Colonic mucosa (tissue), 4 donors: ENCODE measurements at places on chromosomes 2 and 18. TPM values are rescaled to one million over a fixed set of nuclear protein-coding genes. Genes with fewer than 3 reads are reported as not detected.
A peak's percentile ranks its signal among the peaks of the same experiment; 100 is the strongest.

DNA sequence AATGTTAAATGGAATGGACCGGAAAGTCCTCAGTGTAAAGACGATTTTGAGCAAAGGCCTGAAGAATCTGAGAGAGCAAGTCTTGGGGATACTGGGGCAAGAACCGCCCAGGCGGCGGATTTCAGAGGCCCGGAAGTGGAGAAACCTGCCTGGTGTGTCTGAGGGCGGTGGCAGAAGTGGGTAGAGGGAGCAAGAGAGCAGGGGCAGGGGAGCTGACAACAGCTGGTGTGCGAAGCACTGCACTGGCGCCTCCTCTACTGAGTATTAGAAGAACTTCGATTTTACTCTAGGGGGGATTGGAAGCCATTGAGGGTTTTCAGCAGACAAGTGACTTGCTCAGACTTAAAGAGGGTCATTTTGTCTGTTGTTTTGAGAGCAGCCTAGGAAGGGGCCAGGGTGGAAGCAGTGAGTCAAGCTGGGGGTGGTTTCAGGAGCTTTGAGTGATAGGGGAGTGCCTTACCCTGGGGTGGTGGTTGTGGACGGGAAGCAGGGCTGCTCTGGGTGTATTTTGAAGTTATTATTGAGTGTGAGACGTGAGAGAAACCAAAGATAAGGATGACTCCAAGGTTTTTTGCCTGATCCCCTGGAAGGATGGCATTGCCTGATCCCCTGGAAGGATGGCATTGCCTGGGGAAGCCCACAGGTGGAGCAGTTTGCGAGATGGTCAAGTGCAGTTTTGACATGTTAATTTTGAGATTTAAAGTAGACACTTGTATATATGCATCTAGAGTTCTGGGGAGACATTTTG, 52.5 kb downstream of the ZNF236 start:
- no peaks in the 10 kb centered on the region for H3K4me1 ChIP-seq
- no peak overlapping the region for H3K4me3 ChIP-seq
- DNase-seq: no peak
- no peak overlapping the region for H3K27ac ChIP-seq

DNA sequence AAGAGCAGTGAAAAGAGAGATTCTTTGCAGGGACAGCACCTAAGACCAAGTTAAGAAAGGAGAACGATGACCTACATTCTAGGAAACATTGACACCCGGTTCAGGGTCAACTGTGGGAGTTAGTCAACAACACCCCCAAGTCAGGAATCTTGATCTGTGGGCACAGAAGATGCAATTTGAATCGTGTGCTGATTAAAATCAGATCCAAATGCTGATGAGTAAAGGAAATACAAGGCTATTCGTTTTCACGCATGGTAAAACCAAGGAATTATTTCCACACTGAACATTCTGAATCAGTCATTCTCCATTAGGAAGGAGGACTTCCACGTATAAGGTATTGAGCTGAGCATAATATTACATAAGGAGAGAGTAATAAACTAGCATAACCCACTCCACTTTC, 124.2 kb downstream of the COPS8 start:
- no peaks in the 10 kb centered on the region for H3K36me3 ChIP-seq
- H3K27ac ChIP-seq: no peak overlapping the region
- no peak for DNase-seq
- H3K27me3 ChIP-seq: no peaks in the 10 kb centered on the region
- H3K4me3 ChIP-seq: no peak overlapping the region
- no peaks in the 10 kb centered on the region for H3K4me1 ChIP-seq

- H3K4me3 ChIP-seq: no peak overlapping the region
- DNase-seq: no peak
- no peaks in the 10 kb centered on the region for H3K36me3 ChIP-seq
- no peaks in the 10 kb centered on the region for H3K4me1 ChIP-seq
Observed at GRCh38 chr2:39545957-39546356, 108.9 kb upstream of the MAP4K3 start.

DNA sequence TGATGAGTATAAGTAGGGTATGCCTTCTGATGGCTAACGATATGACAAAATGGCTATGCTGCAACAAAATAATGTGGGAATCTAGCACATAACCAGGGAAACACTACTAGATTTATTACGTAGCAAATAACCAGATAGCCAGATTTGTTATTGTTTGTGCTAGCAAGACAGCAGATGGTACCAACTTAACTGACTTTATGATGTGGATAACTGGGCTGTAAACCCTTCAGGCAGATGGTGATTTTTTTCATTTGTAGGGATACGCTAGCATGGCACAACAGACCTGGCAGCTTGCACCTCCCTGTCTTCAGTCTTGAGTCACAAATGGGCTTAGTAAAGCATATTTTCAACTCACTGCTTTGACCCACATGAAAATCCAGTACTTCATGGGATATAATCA, 48.7 kb downstream of the PRELID3A start:
- H3K27ac ChIP-seq: no peak overlapping the region
- H3K27me3 ChIP-seq: no peaks in the 10 kb centered on the region
- H3K4me3 ChIP-seq: no peak overlapping the region
- no peak for DNase-seq
- H3K4me1 ChIP-seq: no peaks in the 10 kb centered on the region

GRCh38 chr2:125167820-125168219, 1142.7 kb downstream of the CNTNAP5 start:
- no peaks in the 10 kb centered on the region for H3K4me1 ChIP-seq
- no peak overlapping the region for H3K27ac ChIP-seq
- H3K36me3 ChIP-seq: no peaks in the 10 kb centered on the region
- H3K27me3 ChIP-seq: no peaks in the 10 kb centered on the region
- no peak for DNase-seq
- H3K4me3 ChIP-seq: no peak overlapping the region

DNA sequence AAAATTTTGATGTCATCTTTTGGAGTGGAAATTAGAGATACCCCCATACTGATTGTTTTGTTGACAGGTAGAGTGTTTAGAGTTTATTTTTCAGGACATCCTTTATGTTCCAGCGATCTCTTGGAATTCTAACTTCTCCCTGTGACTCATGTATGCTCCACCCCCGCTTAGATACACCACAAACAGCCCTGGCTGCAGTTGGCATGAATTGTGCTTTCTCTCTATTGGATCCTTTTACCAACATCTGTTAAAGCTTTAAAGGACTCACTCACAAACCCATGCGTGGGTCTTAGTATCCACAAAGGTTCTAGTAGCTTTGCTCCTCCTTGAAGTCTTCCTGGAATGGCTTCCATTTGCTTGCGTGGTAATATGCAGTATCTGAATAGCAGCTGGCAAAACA, 409.5 kb upstream of the POU3F3 start:
- H3K36me3 ChIP-seq: no peaks in the 10 kb centered on the region
- H3K27me3 ChIP-seq: no peaks in the 10 kb centered on the region
- no peaks in the 10 kb centered on the region for H3K4me1 ChIP-seq
- no peak overlapping the region for H3K4me3 ChIP-seq
- no peak overlapping the region for H3K27ac ChIP-seq

DNA sequence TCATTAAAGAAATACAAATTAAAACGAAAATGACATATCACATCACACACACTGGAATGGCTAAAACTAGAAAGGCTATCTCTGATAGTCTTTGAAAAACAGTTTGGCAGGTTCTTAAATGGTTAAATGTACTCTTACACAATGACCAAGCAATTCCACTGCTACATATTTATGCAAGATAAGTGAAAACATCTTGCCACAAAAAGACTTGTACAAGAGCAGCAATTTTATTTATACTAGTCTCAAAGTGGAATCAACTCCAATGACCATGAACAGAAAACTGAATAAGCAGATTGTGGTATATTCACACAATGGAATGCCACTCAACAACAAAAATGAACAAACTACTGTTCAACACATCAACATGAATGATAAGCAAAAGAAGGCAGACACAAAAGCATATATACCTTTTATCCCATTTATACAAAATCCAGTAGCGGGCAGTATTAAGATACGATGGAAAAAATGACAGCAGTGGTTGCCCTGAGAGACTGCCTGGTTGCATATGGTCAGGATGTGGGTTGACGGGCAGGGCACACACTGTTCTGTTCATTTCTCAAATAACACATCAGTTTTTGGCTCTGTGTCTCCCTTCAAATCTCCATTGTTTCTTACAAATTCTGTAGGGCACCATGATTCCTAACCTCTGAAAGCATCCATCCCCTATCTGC, 25.4 kb downstream of the SP100 start:
- H3K4me3 ChIP-seq: no peak overlapping the region
- H3K27me3 ChIP-seq: no peaks in the 10 kb centered on the region
- H3K36me3 ChIP-seq: no peaks in the 10 kb centered on the region
- no peak overlapping the region for H3K27ac ChIP-seq

- no peaks in the 10 kb centered on the region for H3K27me3 ChIP-seq
- no peak overlapping the region for H3K27ac ChIP-seq
- no peak for DNase-seq
Observed at GRCh38 chr2:182914852-182915251, 48.4 kb upstream of the FRZB start.

DNA sequence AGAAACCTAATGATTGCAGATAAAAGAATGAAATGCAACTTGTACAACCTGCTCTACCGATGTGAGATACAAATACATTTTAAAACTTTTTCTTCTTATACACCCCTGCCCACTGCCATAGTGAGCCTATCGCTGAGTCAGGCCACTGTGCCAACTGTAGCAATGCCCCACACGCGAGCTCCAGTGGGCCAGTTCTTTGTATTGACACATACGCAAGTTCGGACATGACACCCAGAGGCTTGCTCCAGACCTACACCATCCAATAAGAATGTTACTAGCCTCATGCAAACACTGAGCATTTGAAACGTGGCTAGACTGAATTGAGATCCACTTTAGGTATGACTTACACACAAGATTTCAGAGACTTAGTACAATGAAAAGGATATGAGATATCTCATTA, 340.1 kb downstream of the ARHGAP15 start:
- no peak overlapping the region for H3K4me3 ChIP-seq
- H3K4me1 ChIP-seq: no peaks in the 10 kb centered on the region
- H3K27ac ChIP-seq: no peak overlapping the region

DNA sequence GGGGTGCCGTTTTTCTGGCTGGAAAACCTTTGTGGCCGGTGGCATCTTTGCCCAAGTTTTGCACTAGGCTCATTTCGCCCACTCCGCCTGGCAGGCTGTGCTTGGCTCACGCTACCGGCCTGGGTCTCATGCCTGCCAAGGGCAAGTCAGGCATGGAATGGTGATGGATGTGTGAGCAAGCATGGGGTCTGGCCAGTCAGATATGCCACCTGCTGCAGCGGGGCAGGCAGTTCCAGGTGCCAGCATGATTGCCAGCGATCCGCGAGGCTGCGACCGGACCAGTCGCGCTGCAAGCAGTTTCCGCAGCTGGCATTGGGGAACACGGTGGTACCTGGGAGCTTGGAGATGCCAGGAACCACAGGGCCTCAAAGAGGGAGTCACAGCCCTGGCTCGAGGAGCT, 40.6 kb downstream of the TAF1B start:
- no peak overlapping the region for H3K4me3 ChIP-seq
- no peaks in the 10 kb centered on the region for H3K4me1 ChIP-seq
- DNase-seq: no peak
- no peaks in the 10 kb centered on the region for H3K27me3 ChIP-seq
- no peaks in the 10 kb centered on the region for H3K36me3 ChIP-seq

DNA sequence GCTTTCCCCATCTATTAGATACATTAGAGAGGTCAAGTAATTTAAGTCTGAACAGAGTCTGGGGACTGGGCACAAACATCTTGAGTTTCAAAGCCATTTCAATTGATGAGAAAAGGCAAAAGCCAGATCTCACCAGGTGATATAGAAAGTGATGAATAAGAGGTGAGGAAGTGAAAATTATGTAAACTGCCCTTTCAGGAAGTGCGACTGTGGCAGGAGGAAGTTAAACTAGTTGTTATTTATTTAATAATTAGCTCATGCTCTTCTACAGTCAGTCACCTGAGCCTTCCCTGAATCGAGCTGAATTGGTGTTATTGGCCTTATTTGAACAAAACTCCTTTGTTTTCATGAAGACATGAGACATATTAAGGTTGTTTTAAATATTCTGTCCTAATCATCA, 115.1 kb downstream of the CDH20 start:
- H3K36me3 ChIP-seq: no peaks in the 10 kb centered on the region
- no peak overlapping the region for H3K4me3 ChIP-seq
- H3K27me3 ChIP-seq: no peaks in the 10 kb centered on the region
- DNase-seq: no peak
- H3K4me1 ChIP-seq: no peaks in the 10 kb centered on the region

DNA sequence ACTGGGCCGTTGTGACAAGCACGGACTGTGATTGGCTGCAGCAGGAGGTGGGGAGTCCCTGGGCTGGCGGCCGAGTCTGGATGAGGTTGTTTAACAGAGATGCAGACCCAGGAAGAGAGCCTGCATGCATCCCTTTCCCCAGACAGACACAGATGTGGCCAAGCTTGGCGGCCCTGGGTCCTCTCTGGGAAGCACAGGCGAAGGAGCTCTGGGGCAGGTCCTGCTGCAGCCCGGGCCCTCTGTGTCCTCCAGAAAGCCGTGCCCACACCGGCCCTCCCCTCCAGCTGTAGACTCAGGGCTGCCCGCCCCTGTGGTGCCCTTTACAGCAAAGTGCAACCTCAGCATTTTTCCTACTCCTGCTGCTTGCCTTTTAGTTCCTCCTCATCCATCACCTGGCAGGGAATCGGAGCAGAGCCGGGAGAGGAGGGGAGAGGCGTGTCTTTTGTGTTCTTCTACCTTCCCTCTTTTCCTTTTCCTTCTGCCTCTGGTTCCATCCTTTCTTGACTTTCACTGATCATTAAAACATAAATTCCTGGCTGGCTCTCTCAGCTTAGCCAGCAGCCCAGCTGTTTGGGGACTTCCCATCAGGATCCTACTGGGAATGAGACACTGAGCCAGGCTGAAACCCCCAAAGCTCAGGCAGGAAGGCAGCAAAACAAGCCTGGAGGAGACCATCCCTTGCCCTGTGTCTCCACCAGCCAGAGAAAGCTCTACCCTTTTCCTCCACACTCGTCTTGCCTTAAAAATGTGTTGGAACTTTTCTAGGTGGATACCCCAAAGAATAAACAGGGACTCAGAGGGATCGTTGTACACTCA, 75.0 kb downstream of the CTIF start:
- no peaks in the 10 kb centered on the region for H3K36me3 ChIP-seq
- DNase-seq: peak; percentile 25
- H3K4me1 ChIP-seq: no peaks in the 10 kb centered on the region

GRCh38 chr2:198096965-198097364, 292.6 kb downstream of the PLCL1 start:
- DNase-seq: no peak
- H3K4me1 ChIP-seq: no peaks in the 10 kb centered on the region
- no peaks in the 10 kb centered on the region for H3K36me3 ChIP-seq
- no peak overlapping the region for H3K27ac ChIP-seq
- no peaks in the 10 kb centered on the region for H3K27me3 ChIP-seq
- H3K4me3 ChIP-seq: no peak overlapping the region

The CRYGC gene
- total RNA-seq: not detected

The TUBA3D gene
- total RNA-seq: not detected

The NETO1 gene
- total RNA-seq: not detected

The WBP1 gene
- total RNA-seq: 48.3 TPM

The RAB6C gene
- total RNA-seq: 0.08 TPM

The SOX11 gene
- not detected for total RNA-seq

The STPG4 gene
- total RNA-seq: 0.47 TPM

The OSBPL1A gene
- total RNA-seq: 33.0 TPM

The PXDN gene
- total RNA-seq: 20.0 TPM

The LINC00305 gene
- not detected for total RNA-seq

The CFC1 gene
- total RNA-seq: not detected

The SERPINB2 gene
- 0.29 TPM for total RNA-seq

The MROH2A gene
- total RNA-seq: not detected
